ENCODE measurements at places on chromosomes 2 and 18.

- no peak for DNase-seq
Measured at GRCh38 chr2:53104263-53104662, 663.3 kb upstream of the CHAC2 start.

DNA sequence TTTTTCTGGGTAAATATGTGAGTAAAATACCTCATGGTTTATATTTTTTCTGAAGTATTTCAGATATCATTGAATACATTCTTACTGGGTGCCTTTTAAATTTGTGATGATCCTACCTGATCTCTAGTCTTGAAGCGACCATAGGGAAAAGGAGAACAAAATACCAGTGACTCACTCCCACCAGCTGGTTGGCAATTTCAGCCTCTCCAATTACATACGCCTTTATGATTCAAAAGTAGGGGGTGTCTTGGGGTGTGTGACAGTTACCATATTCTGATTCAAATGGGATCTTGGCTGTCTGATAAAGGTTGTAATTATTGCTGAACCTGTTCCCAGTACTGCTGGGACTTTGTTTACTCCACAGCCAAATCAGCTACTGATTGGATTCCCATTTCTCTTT is 175.9 kb upstream of the NXPH2 start:
- DNase-seq: no peak

DNA sequence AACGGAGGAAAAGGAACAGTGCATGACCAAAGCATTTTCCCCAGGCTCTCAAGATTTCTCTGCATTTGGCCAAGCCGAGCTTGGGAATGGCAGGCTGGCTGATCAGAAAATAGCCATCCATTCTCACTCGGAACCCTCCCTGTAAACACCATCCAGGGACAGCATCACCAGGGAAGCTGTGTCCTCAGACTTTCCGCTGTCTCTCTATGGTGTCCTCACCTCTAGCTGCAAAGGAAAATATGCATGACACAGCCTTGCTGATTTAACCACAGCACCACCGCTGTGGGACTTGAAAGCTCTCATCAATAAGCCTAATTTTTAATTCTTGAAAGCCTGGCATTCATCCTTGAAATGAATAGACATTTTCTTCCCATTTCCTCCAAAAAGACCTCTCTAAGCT is 311.7 kb downstream of the EIPR1 start:
- no peak for DNase-seq

DNA sequence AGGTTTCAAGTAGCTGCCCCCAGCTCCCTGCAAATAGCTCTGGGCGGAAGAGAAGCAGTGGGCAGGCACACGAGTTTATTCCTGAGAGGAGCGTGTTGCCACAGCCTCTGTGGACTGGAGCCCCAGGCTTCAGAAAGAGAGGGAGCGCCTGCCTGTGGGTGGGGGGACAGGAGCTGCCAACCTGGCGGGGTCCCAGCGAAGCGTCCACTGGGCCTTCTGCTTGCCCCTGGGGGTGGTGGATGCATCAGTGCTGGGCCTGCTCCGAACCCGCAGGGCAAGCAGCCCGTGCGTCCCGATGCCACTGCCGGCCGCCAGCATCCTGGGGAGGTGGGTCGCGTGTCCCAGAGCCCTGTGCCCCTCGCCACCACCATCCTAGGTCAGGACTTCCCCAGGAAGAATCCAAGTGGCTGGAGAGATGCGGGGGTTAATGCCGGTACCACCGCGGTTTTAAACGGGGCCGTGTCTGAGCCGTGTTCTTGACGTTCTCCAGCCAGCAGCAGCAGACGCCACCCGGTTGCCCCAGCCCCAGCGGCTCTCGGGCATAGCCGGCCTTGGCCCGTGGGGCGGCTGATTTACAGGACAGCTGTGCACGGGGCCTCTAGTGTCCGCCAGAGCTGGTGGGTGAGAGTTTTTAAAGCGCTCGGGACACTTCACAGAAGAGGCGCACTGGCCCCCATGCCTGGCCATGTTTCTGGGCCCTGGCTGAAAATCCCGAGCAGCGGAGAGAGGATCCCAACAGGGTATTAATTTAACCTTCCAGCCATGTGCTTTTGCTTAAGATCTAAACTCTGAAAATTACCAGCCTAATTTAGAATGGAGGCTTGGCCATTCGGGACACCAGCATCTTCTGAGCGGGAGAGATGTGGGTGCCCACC is 84.7 kb downstream of the NFATC1 start:
- no peak for DNase-seq

DNA sequence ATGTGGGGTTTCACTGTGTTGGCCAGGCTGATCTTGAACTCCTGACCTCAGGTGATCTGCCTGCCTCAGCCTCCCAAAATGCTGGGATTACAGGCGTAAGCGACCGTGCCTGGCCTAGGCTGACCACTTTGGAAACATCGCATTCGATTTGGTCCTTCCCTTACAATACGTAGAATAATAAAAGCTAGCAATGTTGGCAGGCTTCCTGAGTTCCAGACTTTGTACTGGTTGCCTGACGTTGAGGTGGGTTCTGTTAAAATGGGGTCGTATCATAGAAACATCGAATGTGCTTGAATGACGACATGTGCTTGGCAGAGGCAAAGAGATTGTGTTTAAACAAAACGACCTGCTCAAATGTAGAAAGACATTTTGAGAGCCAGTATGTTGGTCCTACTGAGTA is 56.1 kb downstream of the LTBP1 start:
- DNase-seq: no peak

- no peak for DNase-seq
Measured at GRCh38 chr2:180478883-180479282, 471.8 kb upstream of the CWC22 start.

GRCh38 chr2:216601632-216602409 is 31.4 kb upstream of the IGFBP2 start:
- no peak for DNase-seq

DNA sequence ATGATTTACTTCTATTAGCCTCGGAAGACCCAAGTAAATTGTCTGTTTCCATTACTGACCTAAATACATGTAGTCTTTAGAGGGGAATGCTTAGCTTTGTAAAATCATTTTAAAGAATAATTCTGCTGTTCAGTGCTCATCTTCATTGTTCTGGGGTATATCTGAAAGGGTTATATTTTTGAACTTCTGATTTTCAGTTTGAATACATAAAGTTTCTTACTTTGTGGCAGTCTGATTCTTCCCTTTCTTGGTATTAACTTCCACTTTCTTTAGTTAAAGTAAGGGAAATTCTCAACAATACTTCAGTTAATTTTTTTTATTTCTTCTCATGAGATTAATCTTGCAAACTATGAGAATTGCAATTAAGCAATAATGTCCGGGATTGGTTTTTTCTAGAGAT is 148.4 kb downstream of the DOCK10 start:
- DNase-seq: no peak

GRCh38 chr2:69741575-69742321 is at the start of gene ANXA4:
ANXA4 (plus strand) TSS chr2:69742134; CDS start chr2:69781566, 39,432 bp downstream.
- peak; percentile 27 for DNase-seq

DNA sequence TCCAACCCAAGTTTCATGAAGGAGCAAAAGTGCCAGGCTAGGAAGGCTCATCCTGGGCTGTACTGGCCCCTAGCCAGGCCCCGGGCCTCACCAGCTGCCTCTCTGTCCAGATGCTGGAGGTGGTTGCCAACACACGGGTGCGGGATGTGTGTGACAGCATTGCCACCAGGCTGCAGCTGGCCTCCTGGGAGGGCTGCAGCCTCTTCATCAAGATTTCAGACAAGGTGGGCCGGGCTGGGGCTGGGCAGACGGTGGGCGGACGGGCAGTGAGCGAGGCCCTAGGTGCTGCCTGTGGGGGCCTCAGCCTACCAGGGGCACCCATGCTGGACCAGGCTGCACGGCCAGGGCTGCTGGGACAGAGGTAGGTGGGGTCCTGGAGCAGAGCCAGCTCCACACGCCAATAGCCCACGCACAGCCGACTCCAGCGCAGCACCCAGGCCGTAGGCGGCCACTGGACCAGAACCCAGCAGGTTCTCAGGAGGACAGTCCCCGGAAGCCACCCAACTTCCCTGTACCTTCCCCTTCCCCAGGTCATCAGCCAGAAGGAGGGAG is 11.8 kb upstream of the GPR17 start:
- DNase-seq: no peak

DNA sequence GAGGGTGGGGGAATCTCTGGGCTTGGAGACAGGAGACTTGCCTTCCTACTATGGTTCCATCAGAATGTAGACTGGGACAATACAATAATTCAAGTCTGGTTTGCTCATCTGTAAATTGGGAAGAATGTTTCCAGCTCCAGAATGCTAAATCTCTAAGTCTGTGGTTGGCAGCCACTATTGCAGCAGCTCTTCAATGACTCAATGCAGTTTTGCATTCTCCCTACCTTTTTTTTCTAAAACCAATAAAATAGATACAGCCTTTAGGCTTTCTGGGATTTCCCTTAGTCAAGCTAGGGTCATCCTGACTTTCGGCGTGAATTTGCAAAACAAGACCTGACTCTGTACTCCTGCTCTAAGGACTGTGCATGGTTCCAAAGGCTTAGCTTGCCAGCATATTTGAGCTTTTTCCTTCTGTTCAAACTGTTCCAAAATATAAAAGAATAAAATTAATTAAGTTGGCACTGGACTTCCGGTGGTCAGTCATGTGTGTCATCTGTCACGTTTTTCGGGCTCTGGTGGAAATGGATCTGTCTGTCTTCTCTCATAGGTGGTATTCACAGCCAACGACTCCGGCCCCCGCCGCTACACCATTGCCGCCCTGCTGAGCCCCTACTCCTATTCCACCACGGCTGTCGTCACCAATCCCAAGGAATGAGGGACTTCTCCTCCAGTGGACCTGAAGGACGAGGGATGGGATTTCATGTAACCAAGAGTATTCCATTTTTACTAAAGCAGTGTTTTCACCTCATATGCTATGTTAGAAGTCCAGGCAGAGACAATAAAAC is 6.5 kb downstream of the TTR start:
- no peak for DNase-seq

- DNase-seq: no peak
Measured at GRCh38 chr2:232928551-232929302, 58.7 kb downstream of the SNORC start.

DNA sequence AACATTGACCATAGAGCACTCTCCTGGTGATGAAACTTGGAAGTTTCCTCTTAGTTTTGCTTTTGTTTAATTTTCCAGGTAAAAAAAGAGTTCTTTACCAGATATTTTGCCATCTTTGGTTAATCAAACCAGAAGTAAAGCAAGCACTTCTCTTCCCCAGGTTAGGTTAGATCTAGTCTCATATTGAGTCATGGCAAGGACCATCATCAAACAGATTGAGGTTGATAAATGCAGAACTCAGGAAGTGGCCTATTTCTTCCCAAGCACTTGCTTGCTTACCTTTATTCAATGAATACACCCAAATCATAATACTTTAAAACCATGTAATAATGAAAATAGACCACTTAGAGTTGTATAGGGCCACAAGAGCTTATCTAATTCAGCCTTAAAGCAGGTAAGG is 23.4 kb downstream of the DNAH6 start:
- no peak for DNase-seq

GRCh38 chr2:73283545-73284295 is 558 bp downstream of the FBXO41 start:
- no peak for DNase-seq

- no peak for DNase-seq
Measured at GRCh38 chr2:160199053-160199452, 1.0 kb downstream of the ITGB6 start.

DNA sequence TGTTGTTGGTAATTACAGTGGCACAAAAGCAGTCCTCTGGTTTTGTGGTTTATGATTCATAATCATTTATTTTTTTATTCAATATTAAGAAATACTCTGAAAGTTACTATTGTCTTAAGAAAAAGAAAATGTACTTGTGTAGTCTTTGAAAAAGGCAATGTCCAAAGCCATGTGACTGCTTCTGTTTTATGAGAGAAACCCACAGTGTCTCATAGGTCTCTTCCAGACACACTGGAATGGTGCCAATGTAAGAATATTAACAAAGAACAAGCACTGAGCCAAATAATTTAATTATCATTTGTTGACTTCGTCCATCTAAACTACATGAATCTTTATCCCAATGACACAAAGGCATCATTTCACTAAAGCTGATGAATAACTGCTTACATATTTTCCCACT is 62.5 kb downstream of the RPRM start:
- DNase-seq: no peak

DNA sequence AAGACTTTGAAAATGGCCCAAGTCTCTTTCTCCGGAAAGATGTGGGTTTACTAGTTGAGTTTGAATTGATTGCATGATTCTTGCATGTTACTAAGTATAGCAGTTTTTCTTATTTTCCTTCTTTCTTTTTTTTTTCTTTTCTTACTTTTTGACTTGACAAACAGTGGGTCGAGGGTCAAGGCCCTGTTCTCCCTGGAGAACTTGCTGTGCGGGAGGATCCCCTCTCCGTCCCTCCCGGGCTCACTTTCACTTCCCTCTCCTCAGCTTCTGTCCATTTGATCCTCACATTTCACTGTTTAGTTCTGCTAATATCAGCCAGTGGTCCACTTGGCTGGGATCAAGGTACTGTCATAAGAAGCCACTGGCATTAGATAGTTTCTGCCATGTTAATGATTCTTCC is 767.4 kb downstream of the TDRD15 start:
- no peak for DNase-seq

DNA sequence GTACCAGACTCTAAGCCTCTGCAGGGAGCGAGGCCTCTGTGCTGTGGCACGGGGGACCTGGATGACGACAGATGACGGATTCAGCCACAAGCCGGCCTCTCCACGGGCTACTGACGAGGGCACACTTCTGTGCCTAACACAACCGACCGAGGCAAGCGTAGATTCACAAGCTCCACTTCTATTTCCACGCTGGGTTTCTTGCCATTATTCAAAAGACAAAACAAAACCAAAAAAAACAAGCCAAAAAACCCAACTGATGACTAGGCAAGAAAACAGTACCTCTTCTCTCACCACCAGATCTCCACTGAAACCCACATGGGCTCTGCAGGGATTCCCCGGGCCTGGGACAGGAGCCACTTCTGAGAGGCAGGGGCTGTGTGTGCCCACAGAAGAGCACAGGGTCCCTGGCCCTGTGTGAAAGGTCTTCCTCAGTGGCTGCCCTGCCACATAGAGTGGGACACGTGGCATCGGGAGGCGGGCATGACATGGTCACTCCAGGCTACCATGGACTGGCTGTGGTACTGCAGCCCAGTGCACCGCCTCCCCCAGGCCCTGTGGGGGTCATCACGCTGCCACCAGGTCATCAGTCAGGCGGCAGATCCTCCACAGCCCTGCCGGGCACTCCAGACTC is 254.7 kb downstream of the HDAC4 start:
- no peak for DNase-seq

DNA sequence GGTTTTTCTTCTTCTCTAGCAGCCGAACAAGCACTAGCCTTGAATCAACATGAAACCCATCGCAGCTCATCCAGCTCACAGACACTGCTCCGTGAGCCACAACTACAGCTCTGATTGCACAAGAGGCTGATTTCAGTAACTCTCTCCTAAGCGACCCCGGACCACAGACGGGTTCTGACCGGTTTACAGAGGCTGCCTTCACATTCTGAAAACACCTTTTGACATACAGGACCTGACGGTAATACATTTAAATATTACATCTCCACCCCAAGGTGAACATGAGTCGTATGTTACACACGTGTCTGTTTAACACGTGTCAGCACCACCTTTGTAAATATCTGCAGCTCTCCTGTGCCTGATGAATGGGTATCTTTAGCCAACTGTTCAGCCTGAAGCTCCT is 120.7 kb downstream of the TMEM18 start:
- DNase-seq: no peak

- no peak for DNase-seq
Measured at GRCh38 chr2:21773168-21773567, 649.4 kb downstream of the TDRD15 start.

GRCh38 chr2:10211844-10212422 is 89.4 kb downstream of the RRM2 start:
- DNase-seq: no peak

GRCh38 chr2:143645921-143646645 is 516.9 kb downstream of the ARHGAP15 start:
- DNase-seq: no peak

All from stimulated activated CD8-positive, alpha-beta memory T cell treated with anti-CD3 and anti-CD28 coated beads, Interleukin-12 subunit alpha, Interleukin-12 subunit beta, amount 100 ng/mL, for 1 hour (primary cell).